Epithelial cell of esophagus (primary cell): ENCODE measurements at places on chromosomes 11 and 22.
A peak's percentile ranks its signal among the peaks of the same experiment; 100 is the strongest.

DNA sequence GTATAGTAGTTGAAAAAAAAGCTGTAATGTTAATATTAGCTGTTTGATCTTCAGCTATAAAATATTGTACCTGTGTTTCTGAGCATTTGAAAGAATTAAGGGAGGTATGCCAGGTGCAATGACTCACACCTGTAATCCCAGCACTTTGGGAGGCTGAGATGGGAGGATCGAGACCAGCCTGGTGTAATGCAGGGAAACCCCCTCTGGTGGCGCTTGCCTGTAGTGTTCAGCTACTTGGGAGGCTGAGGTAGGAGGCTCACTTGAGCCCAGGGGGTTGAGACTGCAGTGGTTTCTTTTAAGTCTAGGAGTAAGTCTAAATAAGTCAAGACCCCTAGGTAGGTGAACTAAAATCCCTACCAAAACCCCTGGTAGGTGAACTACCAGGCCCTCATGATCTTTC, 37.1 kb downstream of the TAF1D start:
- DNase-seq: no peak

GRCh38 chr22:38269466-38269865, 3.3 kb downstream of the TMEM184B start:
- DNase-seq: no peak

- DNase-seq: no peak
Measured at GRCh38 chr11:112410325-112410724, 149.7 kb upstream of the PLET1 start.

- no peak for DNase-seq
Measured at GRCh38 chr22:48391820-48392219, 1435.9 kb downstream of the BRD1 start.

- no peak for DNase-seq
Measured at GRCh38 chr11:126475014-126475991, 119.8 kb downstream of the ST3GAL4 start.

DNA sequence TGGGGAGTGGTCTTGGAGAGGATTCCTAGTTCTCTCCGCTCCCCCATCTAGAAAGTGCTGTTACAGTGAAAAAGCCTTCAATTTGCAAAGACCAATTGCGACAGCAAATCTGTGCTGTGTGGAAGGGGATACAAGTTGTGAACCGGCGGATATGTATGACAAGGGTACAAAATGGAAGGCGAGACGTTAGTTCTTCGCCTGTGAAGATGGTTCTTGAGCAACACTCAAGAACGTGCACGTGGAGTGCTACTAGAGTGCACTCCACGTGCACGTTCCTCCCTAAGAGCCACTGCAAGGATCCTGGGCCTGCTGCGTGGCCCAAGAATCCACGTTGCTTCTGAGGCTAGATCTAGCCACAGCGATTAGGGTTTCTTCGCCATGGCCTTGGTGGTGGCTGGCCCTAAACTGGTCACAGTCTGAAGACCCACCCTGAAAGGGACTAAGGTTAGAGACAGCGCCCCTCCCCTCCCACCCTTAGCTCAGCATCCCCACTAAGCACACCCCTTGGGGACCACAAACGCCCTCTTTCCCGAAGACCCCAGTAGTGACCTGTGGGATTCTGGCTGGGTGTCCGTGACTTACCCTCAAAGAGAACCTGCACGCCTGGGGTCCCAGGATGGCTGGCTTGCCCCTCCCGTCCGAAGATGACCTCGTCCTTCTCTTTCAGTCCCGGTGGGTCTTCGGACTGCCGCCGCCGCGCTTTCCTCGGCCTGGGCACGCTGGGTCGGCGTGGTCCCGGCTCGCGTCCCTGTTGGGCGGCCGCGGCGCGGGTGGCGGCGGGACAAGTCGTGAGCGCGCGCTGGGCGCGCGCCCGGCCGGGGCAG, 519 bp upstream of the PDE3B start:
- DNase-seq: no peak

- DNase-seq: no peak
Measured at GRCh38 chr22:18935889-18936529, at the start of gene PRODH. PRODH (minus strand) TSS chr22:18936293; CDS start chr22:18936287, 6 bp downstream.

DNA sequence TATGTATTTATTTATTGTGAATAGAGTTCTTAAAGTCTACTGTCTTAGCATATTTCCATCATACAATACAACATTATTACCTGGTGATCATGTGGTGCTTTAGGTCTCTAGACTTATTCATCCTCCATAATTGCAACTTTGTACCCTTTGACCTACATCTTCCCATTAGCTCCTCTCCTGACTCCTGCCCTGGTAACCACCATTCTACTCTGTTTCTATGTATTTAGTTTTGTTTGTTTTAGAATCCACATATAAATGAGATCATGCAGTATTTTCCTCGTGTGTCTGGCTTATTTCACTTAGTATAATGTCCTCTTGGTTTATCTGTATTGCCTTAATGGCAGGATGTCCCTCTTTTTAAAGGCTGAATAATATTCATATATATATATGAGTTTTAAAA, 22.7 kb downstream of the NCAM1 start:
- DNase-seq: no peak

GRCh38 chr11:112525844-112526590, 265.4 kb upstream of the PLET1 start:
- DNase-seq: peak; percentile 64

DNA sequence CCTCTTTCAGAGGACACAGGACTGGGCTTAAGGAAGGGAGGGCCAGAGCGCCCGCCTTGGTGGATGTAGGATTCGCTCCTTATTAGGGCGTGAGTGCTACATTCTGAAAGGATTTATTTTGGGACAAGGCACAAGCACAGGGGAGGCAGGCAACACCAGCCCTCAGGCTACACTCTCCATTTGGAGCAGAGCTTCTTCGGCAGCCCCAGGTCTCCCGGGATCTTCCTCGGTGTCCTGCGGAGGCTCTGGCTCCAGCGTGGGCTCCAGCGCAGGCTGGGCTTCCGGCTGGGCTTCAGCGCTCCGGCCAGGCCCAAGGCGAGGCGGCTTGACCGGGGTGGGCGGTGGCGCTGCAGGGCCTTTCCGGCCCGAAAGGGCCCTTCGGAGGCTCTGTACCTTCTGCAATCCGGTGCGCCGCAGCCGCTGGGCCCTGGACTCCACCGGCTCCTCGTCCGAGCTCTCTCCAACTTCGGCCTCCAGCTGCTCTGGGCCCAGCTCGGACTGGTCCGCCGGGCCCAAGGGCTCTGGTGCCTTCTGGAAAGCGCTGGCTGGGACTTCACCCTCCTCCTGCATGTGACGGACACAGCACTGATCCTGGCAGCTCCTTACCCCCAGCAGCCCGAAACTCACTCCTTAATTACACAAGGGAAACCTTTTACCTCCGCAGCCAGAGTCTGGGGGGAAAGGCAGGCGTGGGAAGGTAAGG, 1.1 kb downstream of the CAVIN3 start:
- DNase-seq: peak; percentile 16

DNA sequence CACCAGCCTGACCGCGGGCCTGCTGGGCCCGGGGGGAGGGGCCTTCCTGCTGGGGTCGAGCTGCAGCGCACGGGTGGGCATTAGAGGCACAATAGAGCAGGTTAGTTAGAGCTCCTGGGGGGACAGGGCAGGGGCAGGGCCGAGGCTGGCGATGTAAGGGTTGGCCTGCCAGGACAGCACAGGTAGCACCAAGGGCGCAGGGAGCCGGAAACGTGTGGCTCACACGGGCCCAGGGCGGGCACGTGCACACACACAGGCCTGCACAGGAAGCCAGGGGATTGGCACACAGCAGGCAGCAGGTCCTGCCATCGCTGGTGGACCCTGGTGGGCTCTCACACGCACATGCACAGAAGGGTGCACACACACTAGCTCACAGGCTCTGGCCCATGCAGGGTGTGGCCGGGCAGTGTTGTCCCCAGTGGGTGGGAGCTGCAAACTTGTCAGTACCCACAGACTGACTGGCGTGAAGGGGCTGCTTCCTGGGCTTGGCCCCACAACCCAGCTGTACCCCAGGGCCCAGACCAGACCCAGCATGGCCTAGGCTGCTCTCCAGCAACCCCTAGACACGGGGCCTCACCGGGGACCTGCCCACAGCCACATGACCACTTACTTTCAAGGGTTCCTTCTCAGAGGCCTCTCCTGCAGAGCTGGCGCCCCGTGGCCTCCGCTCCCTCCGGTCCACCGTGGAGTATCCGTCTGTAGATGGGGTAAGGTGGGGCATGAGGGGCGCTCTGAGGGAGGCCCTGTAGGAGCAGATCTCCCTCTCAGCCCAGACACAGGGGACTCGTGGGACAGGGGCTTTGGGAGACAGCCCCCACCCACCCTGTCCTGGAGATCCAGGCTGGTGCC, 29.9 kb upstream of the TXNRD2 start:
- DNase-seq: no peak

GRCh38 chr11:45603946-45604682, 61.3 kb downstream of the CHST1 start:
- no peak for DNase-seq

GRCh38 chr11:124499711-124500110, 43.7 kb downstream of the OR8B12 start:
- no peak for DNase-seq

GRCh38 chr11:125787827-125788226, at the start of gene PATE3:
PATE3 (plus strand) TSS chr11:125788127; CDS start chr11:125788152, 25 bp downstream.
- no peak for DNase-seq

- DNase-seq: no peak
Measured at GRCh38 chr11:2587132-2587930, 112.5 kb downstream of the KCNQ1OT1 start.

DNA sequence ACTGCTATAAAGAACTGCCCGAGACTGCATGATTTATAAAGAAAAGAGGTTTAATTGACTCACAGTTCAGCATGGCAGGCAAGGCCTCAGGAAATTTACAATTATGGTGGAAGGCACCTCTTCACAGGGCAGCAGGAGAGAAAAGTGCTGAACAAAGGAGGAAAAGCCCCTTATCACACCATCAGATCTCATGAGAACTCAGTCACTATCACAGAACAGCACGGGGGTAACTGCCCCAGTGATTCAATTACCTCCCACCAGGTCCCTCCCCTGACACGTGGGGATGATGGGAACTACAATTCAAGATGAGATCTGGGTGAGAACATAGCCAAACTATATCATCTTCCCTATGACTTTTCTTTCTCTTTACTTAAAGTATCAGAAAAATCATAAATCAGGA, 104.0 kb upstream of the SYN3 start:
- no peak for DNase-seq

- DNase-seq: no peak
Measured at GRCh38 chr11:27076121-27076589, 35.5 kb downstream of the BBOX1 start.

- no peak for DNase-seq
Measured at GRCh38 chr22:30718491-30718890, 23.8 kb downstream of the OSBP2 start.

DNA sequence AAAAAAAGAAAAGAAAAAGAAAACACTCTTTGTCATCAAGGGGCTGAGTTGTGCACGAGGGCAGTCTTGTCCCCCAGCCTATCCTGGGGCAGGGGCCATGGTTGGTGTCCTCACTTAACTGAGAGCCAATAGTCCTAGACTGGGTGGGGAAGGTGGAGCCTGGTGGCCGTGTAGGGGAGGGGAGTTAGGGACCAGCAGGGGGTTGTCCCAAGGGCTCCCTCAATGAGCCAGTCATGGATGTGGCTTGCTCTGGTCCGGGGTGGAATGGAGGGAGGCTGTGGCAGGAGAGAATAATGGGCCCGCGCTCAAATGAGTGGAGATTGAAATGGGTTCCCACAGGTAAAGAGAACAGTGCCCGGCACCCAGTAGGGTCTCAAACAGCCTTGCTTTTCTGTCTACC, 46.2 kb downstream of the CACNA1I start:
- no peak for DNase-seq

DNA sequence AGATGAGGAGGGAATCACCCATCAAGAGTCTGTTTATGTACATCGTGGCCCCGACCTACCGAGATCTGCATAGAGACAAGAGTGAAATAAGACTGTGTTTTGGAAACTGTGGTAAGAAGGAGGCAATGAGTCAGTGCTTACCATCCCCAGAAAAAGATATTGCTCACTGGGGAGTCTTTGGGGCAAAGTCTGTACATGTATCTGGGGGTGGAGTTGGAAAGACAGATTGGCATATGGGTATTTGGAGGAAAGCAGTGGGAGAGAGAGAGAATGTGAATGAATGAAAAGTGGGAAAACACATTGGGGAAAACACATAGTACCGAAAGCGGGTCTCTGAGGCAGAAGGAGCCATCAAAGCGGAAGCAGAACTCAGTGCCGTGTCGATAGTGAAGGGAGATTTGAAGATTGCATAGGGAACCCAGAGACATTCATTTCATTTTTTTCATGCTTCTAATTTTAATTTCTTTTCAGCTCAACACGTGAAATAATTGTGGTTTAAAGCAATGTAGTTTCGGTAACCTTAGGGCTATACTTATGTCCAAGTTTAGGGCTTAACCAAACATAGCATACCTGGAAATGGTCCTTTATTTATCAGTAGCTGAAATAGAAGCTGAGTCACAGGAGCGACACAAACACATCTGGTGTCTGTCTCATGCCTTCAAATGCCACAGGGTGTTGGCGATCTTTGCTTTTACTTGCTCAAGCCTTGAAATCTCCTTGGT, 98.6 kb upstream of the CD44 start:
- peak; percentile 95 for DNase-seq

DNA sequence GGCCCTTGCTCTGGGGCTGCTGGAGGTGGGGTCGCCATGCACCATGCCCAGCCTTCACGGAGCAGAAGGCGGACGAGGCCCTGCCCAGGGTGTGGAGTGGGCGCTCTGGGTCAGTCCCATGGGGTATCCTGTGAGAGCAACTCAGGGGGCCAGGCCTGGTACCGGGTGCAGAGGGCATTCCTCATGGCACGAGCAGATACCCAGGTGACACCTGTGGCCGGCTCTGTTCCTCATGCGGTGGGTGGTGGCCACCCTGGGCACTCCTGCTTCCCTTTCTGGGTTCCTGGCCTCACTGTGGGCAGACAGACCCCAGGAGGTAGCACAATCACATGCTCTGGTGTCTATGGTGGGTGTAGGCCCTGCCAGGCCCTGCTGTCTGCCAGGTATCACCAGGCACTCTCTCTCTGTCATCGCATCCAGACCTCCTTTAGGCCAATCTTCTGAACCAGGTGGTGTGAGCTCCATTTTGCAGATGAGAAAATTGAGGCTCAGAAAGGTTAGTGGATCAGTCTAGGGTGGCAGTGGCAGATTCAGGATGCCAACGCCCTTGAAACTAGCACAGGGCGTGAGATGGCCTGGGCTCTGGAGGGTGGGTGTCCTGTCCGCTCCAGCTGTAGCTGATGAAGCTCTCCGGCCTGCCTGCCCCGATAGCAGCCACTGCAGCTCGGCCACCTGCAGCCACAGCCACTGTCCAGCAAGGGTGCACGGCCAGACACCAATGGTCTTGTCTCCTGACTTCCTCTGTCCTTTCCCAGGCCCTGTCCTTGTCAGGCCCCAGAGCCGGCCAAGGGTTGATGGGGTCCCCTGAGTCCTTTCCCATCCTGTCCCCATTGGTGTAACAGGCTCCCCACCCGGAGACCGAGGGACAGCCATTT, 15.1 kb downstream of the DGKZ start:
- DNase-seq: no peak

- DNase-seq: no peak
Measured at GRCh38 chr11:133104009-133104744, 428.1 kb downstream of the OPCML start.

GRCh38 chr11:134071306-134071705, 2.4 kb downstream of the JAM3 start:
- DNase-seq: no peak

GRCh38 chr11:95816037-95816436, 25.7 kb downstream of the CEP57 start:
- DNase-seq: no peak

- DNase-seq: peak; percentile 73
Measured at GRCh38 chr22:50498322-50498890, 9.1 kb downstream of the LMF2 start.
